NCI-H1417 (cell line): ENCODE measurements at places on chromosomes 6 and 20.

DNA sequence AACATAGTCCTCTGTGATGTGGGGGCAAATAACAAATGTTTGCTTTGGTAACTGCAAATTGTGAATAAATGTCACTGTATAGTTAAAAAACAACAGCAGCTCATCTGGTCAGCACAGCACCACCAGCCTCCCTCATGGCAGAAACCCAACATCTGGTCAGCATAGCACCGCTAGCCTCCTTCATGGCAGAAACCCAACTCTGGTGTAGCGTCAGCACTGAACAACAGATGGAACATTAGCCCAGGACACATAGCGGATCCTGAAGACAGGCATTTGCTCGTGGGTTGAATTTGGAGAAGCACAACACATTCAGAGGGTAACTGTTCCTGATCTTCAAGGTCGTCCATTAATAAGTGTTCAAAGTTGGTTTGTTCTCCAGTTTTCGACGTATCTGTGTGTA is 265.9 kb downstream of the DLL1 start:
- no peak for DNase-seq

DNA sequence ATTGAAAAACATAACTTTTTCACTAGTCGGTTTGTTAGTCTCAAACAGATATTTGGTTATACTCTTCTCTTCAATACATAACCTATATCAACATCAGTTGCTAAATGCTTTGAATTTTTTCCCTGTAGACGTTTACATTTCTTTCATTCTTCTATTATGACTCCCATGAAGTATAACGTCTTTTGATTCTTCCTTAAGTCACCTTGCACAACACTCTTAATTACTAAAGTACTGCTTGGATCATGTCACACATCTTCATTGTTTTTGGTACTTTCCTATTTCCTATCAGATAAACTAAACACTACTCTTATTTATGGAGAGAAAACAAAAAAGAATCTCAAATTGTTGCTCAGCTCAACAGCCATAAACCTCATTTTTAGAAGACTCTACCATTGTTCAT is 23.0 kb upstream of the BMP5 start:
- no peak for DNase-seq

DNA sequence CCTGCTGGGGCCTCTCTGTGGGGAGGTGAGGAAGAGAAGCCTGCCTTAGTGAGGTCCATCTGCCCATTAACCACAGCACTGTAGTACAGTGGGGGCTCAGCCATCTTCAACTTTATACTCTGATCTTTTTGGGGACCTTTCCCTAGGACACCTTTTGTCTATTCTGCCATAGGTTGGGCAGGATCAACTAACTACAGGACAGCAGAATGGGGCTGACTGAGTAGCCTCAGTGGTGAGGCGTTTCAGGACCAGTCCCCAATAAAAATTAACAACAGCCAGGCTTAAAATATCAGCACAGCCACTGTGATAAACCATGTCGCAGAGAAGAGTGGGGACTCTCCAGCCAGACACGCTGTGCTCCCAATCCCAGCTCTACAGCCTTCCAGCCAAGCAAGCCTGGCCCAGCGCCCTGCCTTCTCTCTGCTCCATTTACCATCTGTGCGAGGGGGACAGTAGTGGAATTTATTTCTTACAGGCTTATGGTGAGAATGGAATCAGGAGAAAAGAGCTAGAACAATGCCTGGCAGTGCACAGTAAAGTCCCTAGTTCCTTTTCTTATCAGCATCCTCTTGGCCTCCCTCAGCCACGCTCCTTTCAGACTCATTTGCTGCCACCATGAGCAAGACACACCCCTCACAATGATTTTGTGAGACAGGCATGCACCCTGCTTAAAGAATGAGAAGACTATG is 75.5 kb downstream of the SLC22A23 start:
- no peak for DNase-seq

- no peak for DNase-seq
Observed at GRCh38 chr20:10719740-10720385, 46.1 kb upstream of the JAG1 start.
